Endothelial cell of coronary artery (primary cell): ENCODE measurements at places on chromosomes 11 and 22. TPM values are rescaled to one million over a fixed set of nuclear protein-coding genes. Genes with fewer than 3 reads are reported as not detected.

Gene KCNJ1
- total RNA-seq = not detected in 2 replicates

Gene SEC14L6
- under 0.01 TPM in 1 of 2 replicates, not detected in the other for total RNA-seq

Gene TLCD5
- total RNA-seq = 4.9 and 7.4 TPM in 2 replicates

Gene NTM
- total RNA-seq = 0.81 and 1.4 TPM in 2 replicates

Gene DEPDC5
- 10.2 and 10.8 TPM in 2 replicates for total RNA-seq

Gene OR5A1
- total RNA-seq = not detected in 2 replicates

Gene CHEK1
- total RNA-seq = 25.3 and 40.8 TPM in 2 replicates

Gene DEUP1
- total RNA-seq = not detected in 2 replicates

Gene SMTNL1
- not detected in 2 replicates for total RNA-seq

Gene OR8D1
- total RNA-seq = not detected in 2 replicates

Gene SLC17A6
- not detected in 2 replicates for total RNA-seq
